Left cardiac atrium (tissue), 4 donors: ENCODE measurements at places on chromosomes 16 and 17.

DNA sequence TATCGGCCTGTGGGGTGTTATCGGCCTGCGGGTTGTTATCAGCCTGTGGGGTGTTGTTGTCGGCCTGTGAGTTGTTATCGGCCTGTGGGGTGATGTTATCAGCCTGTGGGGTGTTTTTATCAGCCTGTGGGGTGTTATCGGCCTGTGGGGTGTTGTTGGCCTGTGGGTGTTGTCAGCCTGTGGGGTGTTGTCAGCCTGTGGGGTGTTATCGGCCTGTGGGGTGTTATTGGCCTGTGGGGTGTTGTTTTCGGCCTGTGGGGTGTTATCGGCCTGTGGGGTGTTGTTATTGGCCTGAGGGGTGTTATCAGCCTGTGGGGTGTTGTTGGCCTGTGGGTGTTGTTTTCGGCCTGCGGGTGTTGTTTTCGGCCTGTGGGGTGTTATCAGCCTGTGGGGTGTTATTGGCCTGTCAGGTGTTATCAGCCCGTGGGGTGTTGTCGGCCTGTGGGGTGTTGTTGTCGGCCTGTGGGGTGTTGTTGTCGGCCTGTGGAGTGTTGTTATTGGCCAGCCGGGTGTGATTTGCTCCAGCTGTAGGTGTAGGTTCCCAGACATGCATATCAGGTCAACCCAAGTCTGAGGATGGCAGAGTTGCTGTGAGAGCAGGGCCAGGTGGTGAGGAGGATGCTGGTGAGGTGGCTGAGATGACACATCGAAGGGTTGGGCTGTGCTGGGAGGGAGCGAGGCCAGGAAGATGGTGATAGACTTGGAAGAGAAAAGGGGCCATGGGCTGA, 7.1 kb downstream of the TRARG1 start:
- no peak for DNase-seq

- DNase-seq: no peak
Observed at GRCh38 chr17:17058304-17058703, 16.0 kb downstream of the MPRIP start.

- no peak for DNase-seq
Observed at GRCh38 chr17:50539762-50540559, 7.0 kb upstream of the SPATA20 start.

- no peak for DNase-seq
Observed at GRCh38 chr16:78098595-78099270, 721 bp upstream of the WWOX start.

DNA sequence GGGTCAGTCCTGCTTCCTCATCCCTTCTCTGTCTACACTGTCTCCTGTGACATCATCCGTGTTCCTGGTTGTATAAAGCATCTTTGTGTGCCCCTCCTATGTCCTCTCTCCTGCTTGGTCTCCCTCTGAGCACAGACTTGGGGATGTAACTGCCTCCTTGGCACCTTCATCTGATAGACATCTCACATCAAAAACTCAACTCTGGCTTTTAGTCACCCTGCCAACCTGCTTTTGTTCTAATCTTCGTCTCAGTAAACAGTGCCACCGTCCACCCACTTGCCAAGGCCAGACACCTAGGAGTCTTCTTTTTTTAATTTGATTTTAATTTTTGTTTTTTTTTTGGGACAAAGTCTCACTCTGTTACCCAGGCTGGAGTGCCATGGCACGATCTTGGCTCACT, 16.9 kb upstream of the KSR1 start:
- DNase-seq: no peak
